ENCODE measurements at places on chromosomes 2 and 18. TPM values are rescaled to one million over a fixed set of nuclear protein-coding genes. Genes with fewer than 3 reads are reported as not detected.

DNA sequence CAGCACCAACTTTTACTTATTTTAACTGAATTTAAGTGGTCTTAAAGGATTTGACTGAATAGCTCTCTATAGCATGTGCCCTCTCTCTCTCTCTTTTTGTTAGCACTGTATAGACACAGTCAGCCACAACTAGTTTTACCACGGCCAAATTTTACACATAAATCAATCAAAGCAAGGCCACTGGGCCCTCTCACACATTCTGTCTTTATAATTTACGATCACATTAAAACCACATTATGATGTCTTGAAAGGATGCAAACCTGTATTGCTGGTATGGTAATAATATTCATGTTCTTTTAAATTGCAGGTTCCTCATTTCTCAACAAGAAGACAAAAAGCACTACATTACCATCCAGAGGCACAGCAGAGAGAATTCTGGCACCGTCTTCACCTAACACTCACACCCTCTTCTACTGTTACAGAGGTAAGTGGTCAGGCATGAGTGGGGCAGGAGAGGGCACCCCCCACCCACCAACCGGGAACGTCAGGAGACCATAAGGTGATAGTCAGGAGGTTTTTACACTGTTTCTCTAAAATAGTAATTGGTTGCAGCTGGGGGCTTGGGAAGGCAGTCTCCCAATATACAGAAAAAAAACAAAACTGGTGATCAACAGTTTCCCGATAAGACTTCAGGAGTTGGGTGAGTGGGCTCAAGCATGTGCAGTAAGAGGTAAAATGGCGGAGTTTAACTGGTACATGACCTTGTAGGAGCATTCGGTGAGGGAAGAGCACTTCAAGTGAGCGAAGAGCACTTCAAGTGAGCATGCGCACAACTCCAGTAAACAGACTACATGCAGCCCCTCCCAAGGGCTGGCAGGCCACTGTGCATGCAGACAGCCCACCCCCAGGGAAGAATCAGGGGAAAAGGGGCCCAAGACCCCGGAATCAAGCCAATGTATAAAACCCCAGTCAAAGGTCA lies 296.7 kb downstream of the PIEZO2 start:
- DNase-seq = no peak

- DNase-seq = no peak
Observed at GRCh38 chr2:75852639-75853038, 141.9 kb upstream of the GCFC2 start.

DNA sequence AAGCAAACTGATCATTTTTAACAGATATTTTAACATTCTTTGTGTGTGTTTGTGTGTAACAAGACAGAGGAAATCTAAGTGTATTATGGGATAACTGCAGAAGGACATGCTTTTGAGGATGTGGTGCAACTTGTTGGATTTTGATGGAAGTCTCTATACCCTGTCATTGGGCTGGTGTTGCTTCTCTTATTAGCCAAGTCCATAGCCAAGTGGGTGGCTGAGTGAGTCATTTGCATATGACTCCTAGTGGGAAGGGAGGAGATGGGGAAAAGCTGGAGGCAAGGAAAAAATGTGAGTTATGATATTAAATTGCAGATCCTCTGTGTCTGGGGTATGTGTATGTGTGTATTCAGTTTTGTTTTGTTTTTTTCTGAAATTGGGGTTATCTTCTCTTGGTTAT lies 879.9 kb downstream of the DCC start:
- no peak for DNase-seq

DNA sequence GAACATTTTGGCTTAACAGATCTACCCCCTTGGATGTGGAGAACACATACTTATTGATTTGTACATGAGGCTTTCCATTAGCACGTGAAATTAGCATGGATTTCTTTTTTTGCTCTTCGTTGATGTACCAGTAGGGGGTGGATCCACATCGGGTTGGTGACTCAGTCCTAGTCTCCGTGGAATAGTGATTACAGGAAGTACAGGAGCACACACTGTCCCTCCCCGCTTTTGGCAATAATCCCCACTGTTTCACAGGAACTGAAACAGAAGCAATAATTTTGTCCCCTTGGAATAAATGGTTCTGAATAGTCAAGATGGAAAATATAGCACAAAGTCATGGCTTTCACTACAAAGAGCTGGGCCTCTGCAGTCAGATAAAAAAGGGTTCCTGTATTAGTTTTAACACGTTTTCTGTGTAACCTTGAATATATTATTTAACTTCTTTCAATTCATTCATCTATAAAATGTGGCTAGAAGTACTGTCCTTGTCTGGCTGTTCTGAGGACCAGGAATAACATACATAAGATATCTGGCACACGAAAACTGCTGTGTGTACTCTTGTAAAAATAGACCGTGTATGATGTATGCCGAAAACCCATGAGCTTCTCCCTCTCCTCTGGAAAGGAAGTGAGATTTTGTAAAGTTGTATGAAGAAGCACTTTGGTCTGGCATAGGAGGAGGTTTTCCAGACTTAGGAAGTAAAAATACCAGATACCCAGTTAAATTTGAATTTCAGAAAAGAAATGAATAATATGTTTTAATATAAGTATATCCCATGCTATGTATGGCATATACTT lies 229.2 kb downstream of the GALR1 start:
- peak; percentile 51 for DNase-seq

SEPTIN10 gene
- total RNA-seq = 99.8 TPM
